Non-pigmented ciliary epithelial cell (primary cell): ENCODE measurements at places on chromosomes 3 and 15.

GRCh38 chr3:16286751-16287543 is 21.9 kb downstream of the OXNAD1 start:
- no peak for DNase-seq

GRCh38 chr15:42045211-42045615 is 24.4 kb upstream of the PLA2G4E start:
- DNase-seq: no peak

DNA sequence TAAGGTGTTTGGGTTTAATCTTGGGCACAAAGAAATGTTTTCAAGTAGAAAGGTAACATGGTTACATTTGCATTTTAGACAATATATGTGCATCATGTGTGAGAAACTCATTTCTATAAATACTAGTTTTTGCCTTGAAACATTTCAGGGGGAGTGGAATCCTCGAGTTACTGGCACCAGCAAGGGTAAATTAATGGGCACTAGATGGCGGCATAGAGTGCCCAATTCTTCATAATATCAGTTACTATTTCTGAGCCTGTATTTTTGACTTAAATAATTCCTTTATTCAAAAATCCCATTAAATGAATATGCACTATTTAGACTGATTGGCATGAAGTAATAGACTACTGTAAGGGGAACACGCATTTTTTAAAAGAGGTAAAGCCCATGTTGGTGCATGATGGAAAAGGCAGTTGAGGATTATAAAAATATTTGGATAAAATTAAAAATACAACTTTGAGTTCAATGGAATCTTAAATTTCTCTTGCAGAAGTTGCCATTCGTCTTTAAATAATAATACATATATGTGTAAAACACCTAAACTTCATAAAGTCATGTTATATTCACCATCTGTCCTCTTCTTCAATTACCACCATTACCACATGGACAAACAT is 106.3 kb downstream of the ZBTB20 start:
- DNase-seq: peak; percentile 13

DNA sequence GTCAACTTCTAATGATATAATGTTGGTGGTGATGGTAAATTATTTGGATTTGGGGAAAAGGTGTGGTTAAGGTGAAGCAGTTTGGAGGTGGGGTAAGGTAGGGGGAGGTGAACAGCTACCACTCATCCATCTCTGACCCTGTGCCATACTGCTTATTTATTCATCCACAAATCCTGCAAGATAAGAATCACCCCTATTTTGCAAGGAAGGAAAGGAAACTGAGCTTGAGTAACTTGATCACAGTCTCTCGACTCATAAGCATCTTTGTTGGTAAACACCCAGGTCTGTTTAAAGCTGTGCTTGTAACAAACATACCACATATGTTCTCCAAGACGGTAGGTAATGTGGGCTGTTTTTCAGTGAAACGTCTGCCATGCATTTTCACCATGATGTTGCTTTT is 67.3 kb downstream of the PTPRG start:
- no peak for DNase-seq

- no peak for DNase-seq
Observed at GRCh38 chr3:182331341-182331740, 462.0 kb upstream of the ATP11B start.
